Posterior vena cava (tissue), 2 donors: ENCODE measurements at places on chromosomes 7 and 10.

GRCh38 chr10:6348096-6348874 is 145.6 kb downstream of the PFKFB3 start:
- peak; percentile 83 for DNase-seq

DNA sequence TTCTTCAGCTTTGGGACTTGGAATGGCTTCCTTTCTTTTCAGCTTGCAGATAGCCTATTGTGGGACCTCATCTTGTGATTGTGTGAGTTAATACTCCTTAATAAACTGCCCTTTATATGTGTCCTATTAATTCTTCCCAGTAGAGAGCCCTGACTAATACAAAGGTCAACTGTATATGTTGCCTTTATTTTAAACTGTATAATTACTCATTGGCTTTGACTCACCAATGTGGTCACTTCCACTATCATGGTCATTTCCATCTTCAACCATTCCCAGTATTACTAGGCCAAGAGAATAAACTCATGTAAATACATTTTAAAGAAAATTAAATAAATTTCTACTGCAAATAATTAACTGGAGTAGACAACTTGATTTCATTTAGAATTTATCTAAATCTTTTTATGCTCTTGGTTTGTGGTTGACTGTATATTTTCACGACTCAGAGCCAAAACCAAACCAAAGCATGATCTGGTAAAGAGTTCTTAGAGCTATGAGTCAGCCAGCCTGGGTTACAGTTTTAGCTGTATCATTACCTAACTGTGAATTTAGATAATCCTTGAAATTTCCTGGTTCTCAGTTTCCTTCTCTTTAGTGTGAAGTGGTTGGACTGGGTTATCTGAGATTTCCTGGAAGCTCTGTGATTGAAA is 188.4 kb downstream of the PPP1R3A start:
- DNase-seq: no peak

- no peak for DNase-seq
Observed at GRCh38 chr10:3803295-3803926, 18.4 kb upstream of the KLF6 start.

GRCh38 chr7:84461093-84461492 is 266.5 kb upstream of the SEMA3A start:
- DNase-seq: no peak

GRCh38 chr7:13627455-13627854 is 362.0 kb downstream of the ETV1 start:
- DNase-seq: no peak

DNA sequence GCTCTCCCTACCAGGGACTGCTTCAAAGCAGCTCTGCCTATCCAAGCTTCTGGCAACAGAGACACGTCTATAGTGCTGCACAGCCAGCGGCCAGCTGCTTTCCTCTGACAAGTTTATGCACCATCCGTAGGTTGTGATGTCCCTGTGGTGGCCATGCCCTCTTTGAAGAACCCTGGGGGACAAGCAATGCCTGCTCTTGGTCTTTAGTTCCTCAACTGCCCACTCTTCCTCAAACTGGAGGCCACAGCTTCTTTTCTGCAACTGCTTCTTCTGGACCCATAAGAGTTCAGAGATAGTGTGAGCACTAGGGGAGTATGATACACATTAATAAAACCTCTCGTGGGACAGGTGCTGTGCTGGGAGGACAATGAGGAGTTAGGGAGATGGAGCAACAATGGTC is 164.9 kb downstream of the ELMO1 start:
- DNase-seq: no peak

- DNase-seq: no peak
Observed at GRCh38 chr10:43891241-43891640, 242.6 kb upstream of the ZNF32 start.

GRCh38 chr10:43047288-43047970 is 29.4 kb upstream of the RET start:
- peak; percentile 53 for DNase-seq

GRCh38 chr10:17233286-17233991 is 5.4 kb downstream of the VIM start:
- no peak for DNase-seq

- DNase-seq: no peak
Observed at GRCh38 chr10:78831461-78831860, 237.3 kb upstream of the ZMIZ1 start.

GRCh38 chr7:101169110-101169837 is 3.9 kb upstream of the VGF start:
- no peak for DNase-seq

GRCh38 chr7:49885593-49886285 is 112.3 kb downstream of the VWC2 start:
- no peak for DNase-seq

DNA sequence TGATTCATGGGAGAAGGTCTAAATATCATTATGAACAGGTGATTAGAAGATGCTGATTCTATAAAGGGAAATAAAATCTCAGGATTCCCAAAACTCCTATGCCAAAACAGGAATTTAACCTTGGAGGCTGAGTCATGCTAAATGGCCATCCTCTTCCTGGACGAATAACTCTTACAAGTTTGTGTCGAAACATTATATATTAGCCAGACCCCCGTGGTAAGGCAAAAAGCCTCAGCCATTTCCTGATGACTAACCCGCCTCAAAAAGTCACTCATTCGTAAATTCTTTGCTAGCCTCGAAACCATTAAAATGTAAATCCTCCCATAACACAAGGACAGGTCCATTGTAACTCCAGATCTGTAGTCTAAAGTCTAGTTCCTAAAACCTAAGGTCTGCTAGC is 32.0 kb downstream of the CUL2 start:
- DNase-seq: no peak

DNA sequence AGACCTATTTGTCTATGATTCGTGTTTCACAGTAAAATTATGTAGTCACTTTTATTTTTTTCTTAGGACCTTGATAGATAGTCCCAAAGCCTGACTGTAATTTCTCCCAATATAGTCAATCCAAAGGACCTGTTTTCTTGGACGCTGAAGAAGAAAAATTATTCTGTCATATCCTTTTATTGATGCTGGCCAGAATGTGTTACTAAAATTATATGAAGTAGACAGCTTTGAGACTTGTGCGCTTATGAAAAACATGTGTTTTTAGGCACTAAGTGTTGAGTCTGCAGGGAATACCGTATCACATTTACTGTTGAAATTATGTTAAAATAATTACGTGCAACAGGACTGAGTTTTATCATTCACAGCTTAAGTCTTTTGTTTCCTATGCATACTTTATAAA is 17.9 kb downstream of the TES start:
- DNase-seq: no peak

GRCh38 chr10:11286261-11286852 is 268.7 kb downstream of the CELF2 start:
- no peak for DNase-seq

DNA sequence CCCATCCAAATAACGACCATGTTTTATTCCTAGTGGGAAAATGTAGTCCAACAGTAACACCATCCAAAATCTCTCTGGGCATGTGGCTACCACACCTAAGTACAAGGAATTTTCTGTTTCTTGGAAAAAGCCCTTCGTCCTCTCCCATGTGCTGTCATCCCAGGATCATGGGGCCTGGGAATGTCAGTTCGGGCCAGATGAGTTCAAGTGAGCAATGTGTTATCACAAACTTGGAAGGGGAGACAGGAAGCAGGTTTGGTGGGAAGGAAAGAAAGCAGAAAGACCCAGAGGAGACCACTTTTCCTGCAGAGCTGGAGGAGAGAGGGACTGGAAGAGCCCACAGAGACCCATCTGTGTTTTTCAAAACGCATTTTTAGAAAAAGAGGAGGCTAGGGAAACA is 110.8 kb downstream of the PLXNA4 start:
- no peak for DNase-seq

DNA sequence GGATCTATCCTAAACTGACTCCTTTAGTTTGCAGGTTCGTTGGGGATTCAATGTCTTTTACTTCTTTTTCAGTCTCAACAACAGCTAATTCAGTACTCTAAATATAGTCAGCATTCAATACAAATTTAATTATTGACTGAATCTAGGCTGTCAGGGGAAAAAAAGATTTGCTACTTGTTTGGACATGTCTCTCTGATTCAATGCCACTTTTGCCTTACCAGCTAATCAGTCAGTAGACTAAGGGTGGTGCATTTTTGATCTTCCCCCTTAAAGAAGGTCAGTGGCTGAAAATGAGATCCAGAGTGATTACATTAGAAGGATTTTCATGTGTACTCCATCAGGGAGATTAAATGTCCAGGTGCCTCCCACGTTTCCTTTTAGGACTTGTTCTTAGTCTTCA is 145.1 kb downstream of the C1GALT1 start:
- no peak for DNase-seq

GRCh38 chr7:108308276-108308675 is 148.0 kb downstream of the NRCAM start:
- no peak for DNase-seq

- DNase-seq: no peak
Observed at GRCh38 chr7:74183142-74183541, 9.0 kb downstream of the EIF4H start.

- DNase-seq: no peak
Observed at GRCh38 chr7:28773423-28774145, 184.5 kb downstream of the TRIL start.

GRCh38 chr10:11403116-11403515 is 208.3 kb downstream of the USP6NL start:
- DNase-seq: no peak

DNA sequence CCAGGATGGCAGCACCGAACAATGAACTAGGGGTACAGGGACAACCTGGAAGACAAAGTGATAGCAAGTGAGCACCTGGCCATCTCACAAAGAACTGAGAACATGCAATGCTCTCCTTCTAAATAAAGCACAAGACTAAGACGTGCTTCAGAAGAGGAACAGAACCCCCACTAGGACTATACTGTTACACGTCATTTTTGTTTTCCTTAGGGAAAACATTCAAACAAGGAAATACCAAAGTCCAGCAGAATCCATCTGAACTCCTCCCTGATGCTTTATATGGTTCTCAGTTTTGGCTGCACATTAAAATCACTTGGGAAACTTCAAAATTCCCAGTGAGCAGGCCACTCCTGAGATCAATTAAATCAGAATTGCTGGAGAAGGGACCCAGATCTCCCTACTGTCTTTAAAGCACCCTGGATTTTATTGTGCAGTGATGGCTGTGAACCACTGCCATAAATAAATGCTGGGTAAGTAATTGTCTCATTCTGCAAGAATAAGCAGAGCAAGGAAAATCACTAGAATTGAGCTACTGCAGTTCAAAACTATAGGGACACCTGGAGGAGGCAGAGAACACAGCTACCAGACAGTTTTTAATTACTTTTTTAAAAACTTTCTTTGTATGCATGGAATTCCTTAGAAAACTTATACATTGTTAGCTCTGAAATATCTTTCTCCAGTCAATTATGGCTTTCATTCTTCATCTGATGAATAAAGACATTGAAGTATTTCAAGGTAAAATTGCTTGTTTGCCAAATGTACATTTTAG is 866.5 kb upstream of the GHITM start:
- DNase-seq: no peak

- DNase-seq: peak; percentile 87
Observed at GRCh38 chr7:36153571-36154097, 580 bp downstream of the EEPD1 start.

- DNase-seq: no peak
Observed at GRCh38 chr7:7202375-7202720, 20.0 kb downstream of the C1GALT1 start.

DNA sequence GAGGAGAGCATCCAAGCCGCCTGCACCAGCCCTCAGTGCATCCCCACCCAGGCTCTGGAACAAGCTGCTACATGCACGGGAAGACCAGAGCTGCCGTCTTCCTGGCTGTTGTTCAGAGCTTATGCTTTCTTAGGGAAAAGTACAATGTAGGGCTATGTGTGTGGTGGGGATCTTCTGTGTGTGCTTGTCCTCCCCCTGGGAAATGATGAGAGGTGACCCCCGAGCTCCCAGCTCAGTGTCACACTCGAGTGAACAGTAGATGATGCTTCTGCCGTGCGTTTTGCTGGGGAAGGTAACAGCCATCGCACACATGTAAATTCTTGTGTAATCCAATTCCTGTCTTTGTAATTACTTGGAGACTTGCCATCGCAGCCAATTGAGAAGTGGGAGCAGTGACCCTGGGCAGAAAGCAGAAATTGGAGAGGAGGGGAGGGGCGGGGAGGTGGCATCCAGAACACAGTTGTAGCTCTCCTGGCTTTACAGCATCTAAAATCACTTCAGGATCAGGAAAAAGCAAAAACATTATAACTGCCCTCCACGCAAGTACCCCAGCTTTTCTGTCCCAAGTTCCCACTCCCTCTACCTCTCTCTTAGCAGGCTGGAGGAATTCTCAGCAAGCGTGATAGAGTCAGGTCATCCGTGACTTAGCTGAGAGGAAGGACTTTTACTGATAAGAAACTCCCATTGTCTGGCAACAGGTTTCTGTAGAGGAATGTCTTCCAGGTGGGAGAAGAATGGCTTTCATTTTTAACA is 149.6 kb downstream of the TCF7L2 start:
- DNase-seq: no peak

GRCh38 chr7:22884911-22885788 is 62.5 kb upstream of the TOMM7 start:
- no peak for DNase-seq

- no peak for DNase-seq
Observed at GRCh38 chr10:58765910-58766309, 253.2 kb downstream of the BICC1 start.

DNA sequence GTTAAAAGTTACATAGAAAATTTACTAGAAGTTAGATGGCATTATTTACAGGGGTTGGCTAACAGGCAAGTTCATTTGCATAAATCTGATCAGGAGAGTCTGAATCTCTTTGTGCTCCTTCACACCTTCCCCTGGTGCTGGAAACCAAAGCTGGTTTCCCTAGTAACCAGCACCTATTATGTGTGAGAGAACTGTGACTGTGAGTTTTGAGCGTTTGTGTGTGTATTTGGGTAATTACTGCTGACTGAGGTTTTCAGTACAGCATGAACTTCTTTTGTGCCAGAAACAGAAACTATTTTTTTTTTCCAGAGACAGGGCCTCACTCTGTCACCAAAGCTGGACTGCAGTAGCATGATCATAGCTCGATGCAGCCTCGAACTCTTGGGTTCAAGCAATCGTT is 10.3 kb upstream of the IFIT1B start:
- DNase-seq: no peak

GRCh38 chr10:133044401-133044811 is 43.3 kb upstream of the ADGRA1 start:
- no peak for DNase-seq

- no peak for DNase-seq
Observed at GRCh38 chr10:48468866-48469511, 135.9 kb downstream of the ARHGAP22 start.

DNA sequence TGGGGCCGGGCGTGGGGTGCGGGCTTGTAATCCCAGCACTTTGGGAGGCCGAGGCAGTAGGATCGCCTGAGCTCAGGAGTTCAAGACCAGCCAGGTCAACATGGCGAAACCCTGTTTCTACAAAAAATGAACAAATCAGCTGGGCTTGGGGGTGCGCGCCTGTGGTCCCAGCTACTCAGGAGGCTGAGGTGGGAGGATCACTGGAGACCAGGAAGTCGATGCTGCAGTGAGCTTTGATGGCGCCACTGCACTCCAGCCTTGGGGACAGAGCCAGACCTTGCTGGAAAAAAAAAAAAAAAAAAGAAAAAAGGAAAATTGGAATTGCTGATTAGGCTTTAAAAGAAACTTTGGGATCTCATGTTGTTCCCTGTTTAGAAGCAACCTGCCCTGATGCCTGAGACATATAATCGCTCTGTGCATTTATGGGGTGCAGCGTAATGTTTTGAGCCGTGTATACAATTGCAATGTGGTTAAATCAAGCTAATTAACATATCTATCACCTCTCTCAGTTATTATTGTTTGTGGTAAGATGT is 851 bp downstream of the AKR1E2 start:
- DNase-seq: no peak

- no peak for DNase-seq
Observed at GRCh38 chr7:139088268-139088667, 21.3 kb downstream of the ZC3HAV1 start.

GRCh38 chr10:79061441-79062315 is 7.1 kb upstream of the ZMIZ1 start:
- peak; percentile 72 for DNase-seq
